ENCODE measurements at places on chromosomes 6 and 20. TPM values are rescaled to one million over a fixed set of nuclear protein-coding genes. Genes with fewer than 3 reads are reported as not detected.
A peak's percentile ranks its signal among the peaks of the same experiment; 100 is the strongest.

- no peak for DNase-seq
- H3K27me3 ChIP-seq, result no peaks in the 10 kb centered on the region
- peak overlapping the region; percentile 91 for H3K27ac ChIP-seq
- H3K4me1 ChIP-seq, result peaks cover 68% of the 10 kb centered on the region
- H3K36me3 ChIP-seq, result peaks cover 19% of the 10 kb centered on the region
Observed at GRCh38 chr6:139373928-139374356, 506 bp downstream of the CITED2 start.

The ANKEF1 gene
- total RNA-seq, result 3.3 TPM

DNA sequence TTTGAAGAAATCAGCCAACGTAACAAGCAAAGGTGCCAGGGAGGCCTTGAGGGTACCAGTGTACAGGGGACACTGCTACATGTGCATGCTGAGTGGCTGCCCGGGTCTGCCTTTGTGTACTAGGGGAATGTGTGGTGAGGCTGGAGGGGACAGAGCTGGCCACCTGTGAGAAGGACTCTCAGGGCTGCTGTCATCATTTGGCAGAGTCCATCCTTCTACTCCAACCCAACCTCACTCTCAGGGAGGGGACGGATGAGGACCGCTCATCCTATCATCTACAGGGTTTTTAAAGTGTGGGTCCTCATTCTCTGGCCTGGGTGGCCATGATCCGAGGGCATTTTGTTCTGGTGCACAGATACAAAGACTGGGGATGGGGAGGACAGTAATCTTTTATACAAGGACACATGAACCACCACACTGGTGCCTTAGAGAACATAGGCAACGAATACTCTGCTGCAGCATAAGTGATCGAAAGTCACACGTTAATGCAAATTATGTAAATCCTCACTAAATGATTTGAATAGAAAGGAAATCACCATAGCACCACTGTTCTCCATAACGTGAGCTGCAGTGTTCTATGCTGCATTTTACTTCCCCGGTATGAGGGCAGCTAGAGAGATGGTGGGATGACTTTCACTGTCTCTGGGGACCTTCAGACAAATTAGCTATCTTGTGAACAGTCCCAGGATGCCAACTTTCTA lies 181.4 kb downstream of the GMPR start:
- H3K4me1 ChIP-seq, result peaks cover 21% of the 10 kb centered on the region
- DNase-seq, result peak; percentile 55
- H3K4me3 ChIP-seq, result no peak overlapping the region
- H3K36me3 ChIP-seq, result no peaks in the 10 kb centered on the region
- no peak overlapping the region for H3K27ac ChIP-seq
- no peaks in the 10 kb centered on the region for H3K27me3 ChIP-seq

DNA sequence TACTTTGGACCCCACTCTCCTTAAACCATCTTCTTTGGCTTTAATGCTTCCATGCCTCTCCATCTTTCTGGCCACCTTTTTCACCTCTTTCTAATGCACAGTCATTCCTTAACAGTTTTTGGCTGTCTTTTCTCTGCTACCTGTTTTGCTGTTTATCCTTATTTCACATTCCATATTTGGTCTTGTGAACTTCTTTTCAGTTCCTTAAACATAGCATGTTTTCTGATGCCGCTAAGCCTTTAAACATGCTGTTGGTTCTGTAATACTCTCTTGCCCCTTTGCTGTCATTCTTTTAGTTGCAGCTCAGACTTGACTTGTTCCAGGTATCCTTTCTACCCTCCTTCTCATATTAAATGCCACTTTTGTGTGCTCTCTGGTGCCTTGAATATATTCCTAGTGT lies 35.8 kb downstream of the TOP1 start:
- DNase-seq, result no peak
- H3K4me3 ChIP-seq, result no peak overlapping the region
- H3K36me3 ChIP-seq, result peaks cover 72% of the 10 kb centered on the region
- peak overlapping the region; percentile 67 for H3K27ac ChIP-seq

DNA sequence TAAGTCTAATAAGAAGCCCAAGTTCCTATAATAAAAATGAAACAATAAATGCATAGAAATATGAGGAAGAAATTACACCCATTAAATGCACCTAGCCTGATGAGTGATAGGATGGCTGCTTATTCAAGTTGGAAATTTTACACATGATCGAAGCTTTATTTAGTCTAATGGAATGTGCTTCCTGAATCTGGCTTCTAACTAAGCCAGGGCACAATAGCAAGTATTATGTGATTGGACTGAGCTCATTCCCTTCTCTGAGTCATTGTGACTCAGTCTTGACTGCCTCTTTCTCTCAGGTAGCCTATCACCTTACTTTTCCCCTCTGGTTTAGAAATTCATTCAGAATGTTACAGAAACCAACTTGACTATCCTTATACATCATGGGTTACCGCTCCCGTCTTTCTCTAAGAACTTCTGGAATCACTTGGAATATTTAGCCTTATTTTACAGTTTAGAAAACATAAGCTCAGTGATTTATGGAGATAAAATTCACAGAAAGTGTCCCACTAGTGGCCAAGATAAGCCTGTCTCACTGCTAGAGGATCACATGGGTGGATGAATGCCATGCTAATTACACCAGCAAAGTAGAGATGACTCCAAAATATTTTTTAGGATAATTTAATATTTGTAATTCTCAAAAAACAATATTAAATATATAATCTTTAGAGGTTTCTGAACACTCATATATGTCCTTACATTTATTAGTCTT lies 505.3 kb upstream of the JAG1 start:
- no peak overlapping the region for H3K4me3 ChIP-seq
- H3K4me1 ChIP-seq, result no peaks in the 10 kb centered on the region
- H3K27me3 ChIP-seq, result 0 out of 2 replicates have a peak, but pooled peaks cover 4% of the 10 kb centered on the region

GRCh38 chr6:101088594-101088993 lies 207.5 kb upstream of the ASCC3 start:
- H3K27me3 ChIP-seq, result no peaks in the 10 kb centered on the region
- no peaks in the 10 kb centered on the region for H3K4me1 ChIP-seq
- no peak overlapping the region for H3K4me3 ChIP-seq
- H3K36me3 ChIP-seq, result no peaks in the 10 kb centered on the region
- DNase-seq, result no peak
- H3K27ac ChIP-seq, result no peak overlapping the region

GRCh38 chr20:51554538-51555165 lies 12.1 kb upstream of the NFATC2 start:
- H3K4me3 ChIP-seq, result peak overlapping the region; percentile 9
- H3K27me3 ChIP-seq, result peaks cover 2% of the 10 kb centered on the region
- peaks cover 12% of the 10 kb centered on the region for H3K4me1 ChIP-seq
- peak overlapping the region; percentile 17 for H3K27ac ChIP-seq
- DNase-seq, result no peak
- no peaks in the 10 kb centered on the region for H3K36me3 ChIP-seq

DNA sequence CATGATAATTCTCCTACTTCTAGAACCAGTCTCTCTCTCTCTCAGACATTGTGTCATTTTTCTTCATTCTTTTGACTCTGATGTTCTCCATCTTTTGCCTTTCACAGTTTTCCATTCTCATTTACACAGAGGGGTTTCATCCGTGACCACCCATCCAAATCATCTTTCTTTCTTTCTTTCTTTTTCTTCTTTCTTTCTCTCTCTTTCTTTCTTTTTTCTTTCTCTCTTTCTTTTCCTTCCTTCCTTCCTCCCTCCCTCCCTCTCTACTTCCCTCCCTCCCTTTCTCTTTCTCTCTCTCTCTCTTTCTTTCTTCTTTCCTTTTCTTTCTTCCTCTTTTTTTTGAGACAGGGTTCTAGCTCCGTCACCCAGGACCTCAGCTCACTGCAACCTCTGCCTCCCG lies 19.9 kb upstream of the SASH1 start:
- H3K4me1 ChIP-seq, result peaks cover 4% of the 10 kb centered on the region
- H3K36me3 ChIP-seq, result no peaks in the 10 kb centered on the region
- no peak overlapping the region for H3K4me3 ChIP-seq
- no peaks in the 10 kb centered on the region for H3K27me3 ChIP-seq
- H3K27ac ChIP-seq, result no peak overlapping the region

The DLK2 gene
- total RNA-seq, result 3.1 TPM

GRCh38 chr6:35080821-35081425 lies 60.2 kb downstream of the TCP11 start:
- no peak for DNase-seq
- H3K4me3 ChIP-seq, result no peak overlapping the region
- no peaks in the 10 kb centered on the region for H3K4me1 ChIP-seq
- no peaks in the 10 kb centered on the region for H3K27me3 ChIP-seq

The TSPYL1 gene
- 38.8 TPM for total RNA-seq

DNA sequence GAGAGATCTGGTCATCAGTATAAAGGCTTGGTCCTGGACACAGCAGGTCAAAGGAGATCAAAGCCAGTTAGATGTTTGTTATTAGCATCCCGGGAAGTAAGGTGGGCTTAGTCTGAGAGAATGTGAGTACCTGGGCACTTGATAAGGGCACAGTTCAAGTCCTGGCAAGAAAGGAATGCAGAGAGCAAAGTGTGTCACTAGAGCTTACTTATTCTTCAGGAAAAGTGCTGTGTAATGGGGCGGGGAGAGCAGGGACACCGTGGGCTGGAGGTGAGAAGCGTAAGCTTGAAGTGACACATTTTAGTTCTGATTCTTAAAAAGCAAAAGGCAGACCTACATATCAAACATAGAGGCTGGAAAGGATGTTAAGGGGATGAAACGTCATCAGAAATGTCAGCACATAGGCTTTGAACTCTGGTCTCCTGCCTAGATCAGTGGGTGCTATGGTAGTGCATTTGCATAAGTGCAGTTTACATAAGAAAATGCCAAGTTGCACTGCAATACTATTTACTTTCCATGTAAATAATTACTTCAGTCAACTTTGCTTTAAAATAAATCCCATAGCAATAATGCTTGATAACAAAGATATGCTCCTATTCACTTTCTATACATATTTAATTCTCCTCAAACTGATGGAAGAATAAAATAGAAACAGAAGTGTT lies 2.6 kb downstream of the SAMD5 start:
- no peaks in the 10 kb centered on the region for H3K27me3 ChIP-seq
- DNase-seq, result no peak
- H3K4me1 ChIP-seq, result no peaks in the 10 kb centered on the region
- no peak overlapping the region for H3K4me3 ChIP-seq
- H3K36me3 ChIP-seq, result no peaks in the 10 kb centered on the region

DNA sequence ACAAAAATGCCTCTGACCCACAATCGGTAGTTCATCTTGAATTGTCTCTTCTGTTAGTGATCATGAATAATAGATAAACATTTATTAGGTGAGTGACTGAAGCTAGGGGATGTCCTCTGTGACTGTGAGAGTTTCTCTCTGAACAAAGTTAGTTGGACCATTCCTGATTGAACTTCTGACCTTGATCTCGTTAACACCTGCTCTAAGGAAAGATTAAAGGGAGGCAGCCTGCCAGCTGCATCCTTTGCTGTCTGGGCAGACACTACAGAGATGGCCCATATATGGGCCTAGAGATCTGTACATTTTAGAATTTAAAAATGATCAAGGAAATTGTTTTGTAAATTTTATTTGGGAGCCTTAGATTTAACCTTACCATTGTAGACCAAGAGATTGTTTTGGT lies 27.3 kb downstream of the MAPK14 start:
- DNase-seq, result no peak
- no peak overlapping the region for H3K27ac ChIP-seq
- peaks cover 7% of the 10 kb centered on the region for H3K4me1 ChIP-seq
- H3K36me3 ChIP-seq, result peaks cover 14% of the 10 kb centered on the region
- no peaks in the 10 kb centered on the region for H3K27me3 ChIP-seq

GRCh38 chr6:25122001-25122400 lies 157.2 kb upstream of the CARMIL1 start:
- H3K27me3 ChIP-seq, result no peaks in the 10 kb centered on the region
- H3K4me3 ChIP-seq, result no peak overlapping the region
- DNase-seq, result no peak
- H3K36me3 ChIP-seq, result no peaks in the 10 kb centered on the region

The SEMG1 gene
- total RNA-seq, result not detected

GRCh38 chr6:28565823-28566526 lies 40.3 kb downstream of the GPX5 start:
- H3K36me3 ChIP-seq, result no peaks in the 10 kb centered on the region
- H3K4me3 ChIP-seq, result no peak overlapping the region
- no peaks in the 10 kb centered on the region for H3K27me3 ChIP-seq

DNA sequence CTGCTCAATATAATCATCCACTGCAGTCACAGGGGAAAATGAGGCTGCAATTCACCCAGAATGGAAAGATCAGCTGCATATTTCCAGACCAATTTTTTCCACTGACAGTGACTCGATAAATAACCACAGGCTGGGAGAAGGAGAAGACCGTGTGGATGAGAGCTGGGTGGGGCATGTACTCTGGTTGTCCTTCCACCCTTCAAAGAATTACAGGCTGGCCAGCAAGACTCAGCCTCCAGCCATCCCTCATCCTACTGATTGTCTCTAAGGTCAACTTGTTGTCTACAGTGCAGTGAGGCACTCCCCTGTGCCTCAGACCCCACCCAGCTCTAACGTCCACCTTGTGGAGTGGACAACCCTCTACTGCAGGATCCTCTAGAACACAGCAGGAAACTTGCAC lies 14.5 kb upstream of the MAS1 start:
- H3K27me3 ChIP-seq, result no peaks in the 10 kb centered on the region
- no peak overlapping the region for H3K27ac ChIP-seq
- H3K4me1 ChIP-seq, result peaks cover 15% of the 10 kb centered on the region
- H3K36me3 ChIP-seq, result no peaks in the 10 kb centered on the region

GRCh38 chr20:61353261-61354000 lies 101.4 kb downstream of the CDH4 start:
- DNase-seq, result no peak
- no peaks in the 10 kb centered on the region for H3K4me1 ChIP-seq
- H3K27me3 ChIP-seq, result no peaks in the 10 kb centered on the region
- H3K4me3 ChIP-seq, result no peak overlapping the region
- H3K36me3 ChIP-seq, result no peaks in the 10 kb centered on the region

The HLA-DOB gene
- total RNA-seq, result 77.3 TPM

GRCh38 chr6:36113703-36114102 lies 16.6 kb upstream of the MAPK13 start:
- peaks cover 20% of the 10 kb centered on the region for H3K36me3 ChIP-seq
- no peaks in the 10 kb centered on the region for H3K27me3 ChIP-seq
- no peak overlapping the region for H3K4me3 ChIP-seq

GRCh38 chr6:153590411-153590810 lies 448.6 kb upstream of the OPRM1 start:
- H3K36me3 ChIP-seq, result no peaks in the 10 kb centered on the region
- H3K4me3 ChIP-seq, result no peak overlapping the region
- DNase-seq, result no peak
- H3K27ac ChIP-seq, result no peak overlapping the region

DNA sequence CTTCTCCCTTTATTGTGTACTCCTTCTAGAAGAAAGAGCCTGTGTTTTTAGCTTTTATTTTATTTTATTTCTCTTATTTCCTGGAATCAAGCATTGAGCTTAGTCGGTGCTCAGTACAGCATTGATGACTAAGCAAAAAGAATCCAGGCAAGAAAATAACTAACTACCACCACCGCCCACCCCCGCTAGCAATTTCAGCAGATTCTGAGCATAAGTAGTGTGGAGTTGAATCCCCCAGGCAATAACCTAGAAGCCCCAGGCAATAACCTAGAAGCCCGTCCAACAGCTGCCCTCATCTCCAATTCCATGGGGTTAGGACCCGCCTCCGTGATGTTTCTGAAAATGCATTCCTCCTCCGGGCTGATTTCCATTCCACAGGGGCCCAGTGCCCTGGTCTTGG lies 258.0 kb upstream of the TAB2 start:
- H3K27me3 ChIP-seq, result no peaks in the 10 kb centered on the region
- H3K36me3 ChIP-seq, result no peaks in the 10 kb centered on the region
- H3K4me1 ChIP-seq, result peaks cover 7% of the 10 kb centered on the region
- no peak for DNase-seq

Data from Karpas-422 (cell line).